ENCODE measurements at places on chromosomes 5 and 9.

- DNase-seq: no peak
Observed at GRCh38 chr5:137616046-137616445, 116.9 kb upstream of the SPOCK1 start.

DNA sequence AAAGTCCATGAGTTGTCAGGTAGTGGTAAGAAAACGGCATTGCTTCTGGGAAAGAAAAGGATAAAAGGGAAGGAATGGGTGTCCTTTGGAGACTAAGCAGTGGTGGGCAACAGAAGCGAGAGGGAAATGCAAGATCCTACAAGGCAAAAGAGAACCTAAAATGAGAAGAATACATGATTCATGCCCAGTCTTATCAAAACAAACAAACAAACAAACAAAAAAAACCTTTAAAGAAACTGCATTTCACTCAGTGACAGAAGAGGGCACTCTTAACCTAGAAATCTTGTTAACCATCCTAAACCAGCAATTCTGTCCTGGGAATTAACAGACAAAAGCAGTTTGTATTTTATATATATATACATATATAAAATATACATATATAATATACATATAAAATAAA, 88.5 kb downstream of the SUSD1 start:
- DNase-seq: peak; percentile 16

GRCh38 chr9:74979844-74980243, 27.1 kb upstream of the C9orf40 start:
- DNase-seq: no peak

GRCh38 chr5:172957458-172957857, 1.8 kb upstream of the RPL26L1 start:
- DNase-seq: no peak

Data from NCI-H510A treated with DMSO at 0.1 percent for 48 hours (cell line).